ENCODE measurements at places on chromosomes 3 and 15.

GRCh38 chr15:80501476-80501875 is 97.3 kb downstream of the ARNT2 start:
- DNase-seq: no peak

DNA sequence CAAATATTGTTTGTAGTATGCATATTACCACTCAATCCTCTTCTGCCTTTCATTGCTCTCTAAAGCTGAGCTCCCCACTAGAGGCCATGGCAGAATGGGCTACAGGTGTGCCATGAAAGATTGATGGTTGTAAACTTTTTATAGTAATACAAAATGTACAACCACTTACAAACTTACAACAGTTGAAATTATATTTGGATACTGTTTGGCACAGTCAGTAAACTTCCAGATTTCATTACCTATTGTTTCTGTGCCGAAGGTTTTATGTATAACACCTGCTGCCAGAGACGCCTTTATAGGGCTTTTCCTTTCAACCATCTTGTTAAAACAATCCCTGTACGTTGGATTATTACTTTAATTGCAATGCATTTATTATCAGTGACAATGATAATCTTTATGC is 7.0 kb downstream of the ROPN1 start:
- DNase-seq: no peak

DNA sequence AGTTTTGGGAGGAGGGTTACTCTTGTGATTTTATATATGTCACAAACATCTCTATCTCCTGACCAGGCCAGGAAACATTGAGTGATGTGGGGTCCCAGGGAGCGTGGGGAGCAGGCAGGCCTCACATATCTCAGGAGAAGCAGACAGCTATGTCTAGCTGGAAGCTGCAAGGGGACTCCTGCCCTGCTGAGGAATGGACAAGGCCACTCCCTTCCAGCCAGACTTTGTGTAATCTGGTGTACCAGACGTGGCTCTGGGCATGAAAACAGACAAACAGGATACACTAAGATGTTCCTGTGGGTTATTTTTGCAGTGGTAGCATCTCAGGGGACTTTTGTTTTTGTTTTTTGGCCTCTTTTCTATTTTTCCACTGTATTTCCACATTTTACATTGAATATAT is 23.2 kb downstream of the CYP8B1 start:
- no peak for DNase-seq

- no peak for DNase-seq
Measured at GRCh38 chr3:181694805-181695660, 16.7 kb upstream of the SOX2 start.

DNA sequence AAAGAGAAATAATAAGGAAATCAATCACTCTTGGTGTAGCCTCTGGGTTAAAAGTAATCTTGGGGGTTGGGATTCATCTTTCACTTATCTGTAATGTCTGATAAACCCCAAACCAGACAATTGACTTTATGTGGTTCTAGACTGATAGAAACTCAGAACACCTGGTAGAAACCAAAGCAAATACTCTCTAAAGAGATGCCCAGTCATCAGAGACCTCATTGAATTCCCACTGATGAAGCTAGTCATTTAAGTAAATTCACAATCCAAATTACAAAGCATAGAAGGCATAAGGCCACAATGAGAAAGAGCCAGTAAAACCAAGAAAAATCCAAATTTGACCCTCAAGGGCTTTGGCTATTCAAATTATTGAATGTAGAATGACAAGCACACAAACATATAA is 250.6 kb downstream of the MBNL1 start:
- DNase-seq: no peak

GRCh38 chr3:122104515-122105194 is 49.5 kb downstream of the CD86 start:
- no peak for DNase-seq

- DNase-seq: no peak
Measured at GRCh38 chr3:130702985-130703384, 43.6 kb downstream of the PIK3R4 start.

- DNase-seq: peak; percentile 30
Measured at GRCh38 chr3:122754929-122755328, 38.7 kb downstream of the HSPBAP1 start.

- no peak for DNase-seq
Measured at GRCh38 chr3:126704494-126705214, 614 bp downstream of the CHCHD6 start.

DNA sequence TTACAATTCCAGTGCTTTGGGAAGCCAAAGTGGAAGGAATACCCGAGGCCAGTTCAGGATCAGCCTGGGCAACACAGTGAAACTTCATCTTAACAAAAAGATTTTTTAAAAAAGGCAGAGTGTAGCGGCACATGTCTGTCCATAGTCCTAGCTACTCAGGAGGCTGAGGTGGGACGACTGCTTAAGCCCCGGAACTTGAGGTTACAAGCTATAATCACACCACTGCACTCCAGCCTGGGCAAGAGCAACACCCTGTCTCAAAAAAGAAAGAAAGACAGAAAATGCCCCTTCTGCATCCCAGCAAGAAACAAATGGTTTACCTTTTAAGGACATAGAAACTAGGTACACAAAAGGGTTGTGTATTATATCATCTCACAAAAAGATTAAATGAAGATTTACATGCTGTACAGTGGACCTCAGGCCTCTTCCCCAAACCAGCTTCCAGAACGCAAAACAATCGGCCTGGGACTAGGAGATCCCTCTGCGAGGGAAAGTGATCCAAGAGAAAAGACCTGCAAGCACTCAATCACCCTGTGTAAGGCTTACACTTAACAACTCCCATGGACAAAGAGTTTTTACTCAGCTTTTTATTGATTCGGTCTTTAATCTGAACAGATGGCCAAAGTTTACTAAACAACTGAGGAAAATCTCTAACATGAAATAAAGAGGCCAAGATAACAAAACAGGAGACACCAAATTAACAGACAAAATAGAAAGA is 21.2 kb downstream of the TFDP2 start:
- no peak for DNase-seq

- no peak for DNase-seq
Measured at GRCh38 chr15:41936155-41936554, 36.2 kb downstream of the EHD4 start.

- no peak for DNase-seq
Measured at GRCh38 chr15:67584157-67584556, 41.7 kb downstream of the MAP2K5 start.

DNA sequence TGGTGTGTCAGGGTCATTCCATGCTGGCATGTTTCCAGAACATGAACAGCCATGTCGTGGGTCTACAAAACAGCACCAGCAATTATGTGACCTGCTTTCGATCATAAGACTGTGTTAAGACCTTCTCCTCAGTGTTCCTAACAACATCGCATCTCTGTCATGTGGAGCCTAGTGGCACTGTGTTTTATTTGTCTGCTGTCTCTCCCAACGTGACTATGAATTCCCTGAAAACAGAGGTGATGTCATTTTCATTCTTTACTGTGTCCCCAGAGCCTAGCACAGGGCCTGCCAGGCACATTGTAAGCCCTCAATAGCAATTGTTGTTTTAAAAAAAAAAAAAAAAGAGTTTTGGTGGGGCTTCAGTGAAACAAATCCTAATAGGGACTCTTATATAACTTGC is 94.2 kb upstream of the IL12A start:
- no peak for DNase-seq

- DNase-seq: no peak
Measured at GRCh38 chr3:28188686-28189085, 52.7 kb upstream of the CMC1 start.

- no peak for DNase-seq
Measured at GRCh38 chr15:65423976-65424679, 1.4 kb upstream of the IGDCC4 start.

DNA sequence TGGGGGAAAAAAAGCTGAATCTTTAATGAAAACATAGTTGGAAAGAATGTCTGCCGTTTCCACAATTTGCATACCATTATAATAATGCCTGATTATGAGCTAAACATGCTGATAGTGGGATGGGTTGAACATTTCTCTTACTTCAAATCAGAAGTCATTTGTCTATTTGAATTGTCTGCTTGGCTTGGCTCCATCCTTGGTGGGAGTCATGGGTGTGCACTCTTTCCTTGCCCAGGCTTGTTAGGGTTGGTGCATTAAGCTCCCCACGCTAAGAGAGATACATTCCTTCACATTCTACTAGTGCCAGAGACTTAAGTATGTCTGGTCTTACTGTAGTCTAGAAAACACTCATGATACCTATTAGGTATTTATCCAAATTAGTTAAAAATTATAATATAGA is 121.4 kb upstream of the RARB start:
- no peak for DNase-seq

- DNase-seq: no peak
Measured at GRCh38 chr3:10249833-10250232, 1.6 kb downstream of the TATDN2 start.

DNA sequence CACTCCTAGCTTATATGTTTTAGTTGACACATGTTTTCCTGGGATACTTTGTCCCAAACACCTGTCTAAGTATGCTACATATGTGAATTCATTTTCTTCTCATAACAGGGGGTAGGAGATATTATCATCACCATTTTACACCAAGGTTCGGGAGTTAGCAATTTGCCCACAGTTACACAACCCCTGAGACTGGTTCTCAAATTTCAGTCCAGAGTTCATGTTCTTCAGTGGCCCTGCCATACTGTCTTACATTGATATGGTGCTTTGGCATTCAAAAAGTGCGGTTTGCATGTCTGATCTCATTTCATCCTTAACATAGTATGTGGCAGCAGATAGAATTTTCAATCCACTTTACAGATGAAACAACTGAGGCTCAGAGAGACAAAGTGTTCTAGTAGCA is 38.4 kb downstream of the ROBO2 start:
- DNase-seq: no peak

GRCh38 chr3:57689367-57690053 is 3.4 kb downstream of the DENND6A start:
- no peak for DNase-seq

GRCh38 chr3:127371846-127372245 is 84.0 kb upstream of the PRR20G start:
- no peak for DNase-seq

GRCh38 chr3:189652042-189652441 is 20.9 kb downstream of the TP63 start:
- DNase-seq: peak; percentile 12

GRCh38 chr15:43211224-43211735 is 9.5 kb downstream of the EPB42 start:
- no peak for DNase-seq

GRCh38 chr3:168267179-168267578 is 171.5 kb upstream of the GOLIM4 start:
- no peak for DNase-seq

- no peak for DNase-seq
Measured at GRCh38 chr3:15982667-15983196, 185.0 kb upstream of the ANKRD28 start.

DNA sequence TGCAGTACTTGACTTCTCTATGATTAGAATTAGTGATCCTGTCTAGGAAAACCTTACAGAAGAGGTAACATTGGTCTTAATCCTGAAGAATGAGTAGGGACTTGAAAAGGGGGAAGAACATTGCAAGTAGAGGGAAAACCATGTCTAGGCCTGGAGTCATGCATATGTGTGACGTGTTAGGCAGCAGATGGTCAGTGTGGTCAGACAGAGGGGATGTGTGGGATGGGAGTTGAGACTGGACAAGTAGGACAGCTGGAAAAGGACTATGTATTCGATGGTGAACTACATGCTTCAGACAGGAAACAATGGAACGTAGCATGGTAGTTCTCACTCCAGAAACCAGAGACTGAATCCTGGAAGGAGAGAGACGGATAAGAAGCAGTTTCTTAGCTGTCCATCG is 235.6 kb upstream of the LRTM1 start:
- no peak for DNase-seq

- DNase-seq: peak; percentile 75
Measured at GRCh38 chr15:94582368-94582767, 351.0 kb downstream of the MCTP2 start.

- DNase-seq: no peak
Measured at GRCh38 chr15:38624244-38625205, 59.9 kb upstream of the RASGRP1 start.

DNA sequence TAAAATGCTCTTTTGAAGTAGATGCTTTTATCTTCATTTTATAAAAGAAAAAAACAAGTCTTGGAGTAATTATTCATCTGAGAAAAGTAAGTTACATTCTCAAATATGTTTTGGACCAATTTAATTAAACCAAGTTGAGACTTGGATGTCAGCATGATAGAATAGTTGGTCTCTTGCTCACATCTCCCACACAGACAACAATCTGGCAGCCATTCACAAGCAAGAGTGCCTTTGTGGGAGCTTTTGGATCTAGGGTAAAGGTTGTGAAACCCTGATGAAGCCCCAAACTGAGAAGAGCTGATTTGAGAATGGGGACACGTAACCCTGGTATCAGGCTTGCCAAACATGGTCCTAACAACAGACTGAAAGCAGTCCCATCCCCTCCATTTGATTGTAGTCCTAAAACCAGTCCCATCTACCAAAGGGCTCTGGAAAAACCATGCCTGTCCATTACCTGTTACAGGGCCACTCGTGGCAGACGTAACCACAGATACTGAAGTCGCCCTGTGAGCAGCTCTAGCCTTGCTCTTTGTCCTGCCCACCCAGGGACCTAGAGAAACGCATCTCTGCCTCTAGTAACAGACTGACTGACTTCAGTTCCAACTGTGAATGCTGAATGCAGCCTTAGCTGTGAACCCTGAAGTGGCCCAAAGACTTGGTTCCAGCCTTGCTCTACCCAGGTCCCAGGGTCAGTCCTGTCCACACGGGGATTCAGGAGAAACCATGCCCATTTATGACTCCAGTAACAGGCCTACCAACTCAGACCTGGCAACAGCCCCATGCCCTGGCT is 145.5 kb upstream of the SYNPR start:
- DNase-seq: no peak
